Activated T-cell treated with anti-CD3 and anti-CD28 coated beads, Interleukin-2, amount 50 U/mL, for 72 hours (primary cell): ENCODE measurements at places on chromosomes 6 and 20.

GRCh38 chr20:21019468-21019813 lies 86.7 kb downstream of the LINC00237 start:
- DNase-seq = no peak

DNA sequence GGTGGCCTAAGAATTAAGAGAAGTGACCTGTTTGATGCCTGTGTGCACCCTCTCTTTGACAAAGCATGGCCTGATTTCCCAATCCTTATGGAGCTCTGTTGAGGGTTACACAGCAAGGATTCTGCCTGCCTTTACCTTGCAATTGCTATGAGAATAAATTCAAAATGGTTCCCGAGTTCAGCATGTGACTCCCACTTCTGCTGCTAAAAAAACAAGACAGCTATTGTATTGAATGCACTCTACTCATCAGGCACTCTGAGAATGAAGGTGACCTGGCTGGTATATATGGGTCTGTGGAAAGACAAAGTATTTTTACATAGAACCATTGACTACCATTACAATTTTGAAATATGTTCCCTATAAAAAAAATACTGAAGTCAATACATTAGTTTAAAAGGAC lies 190.3 kb downstream of the ATXN1 start:
- no peak for DNase-seq

- no peak for DNase-seq
Observed at GRCh38 chr6:7185561-7185960, 77.8 kb downstream of the RREB1 start.

GRCh38 chr20:7943891-7944290 lies 3.6 kb upstream of the HAO1 start:
- DNase-seq = no peak

GRCh38 chr20:25288291-25289181 lies 40.7 kb downstream of the PYGB start:
- DNase-seq = no peak

- no peak for DNase-seq
Observed at GRCh38 chr20:17616480-17617211, 46.8 kb downstream of the DSTN start.

DNA sequence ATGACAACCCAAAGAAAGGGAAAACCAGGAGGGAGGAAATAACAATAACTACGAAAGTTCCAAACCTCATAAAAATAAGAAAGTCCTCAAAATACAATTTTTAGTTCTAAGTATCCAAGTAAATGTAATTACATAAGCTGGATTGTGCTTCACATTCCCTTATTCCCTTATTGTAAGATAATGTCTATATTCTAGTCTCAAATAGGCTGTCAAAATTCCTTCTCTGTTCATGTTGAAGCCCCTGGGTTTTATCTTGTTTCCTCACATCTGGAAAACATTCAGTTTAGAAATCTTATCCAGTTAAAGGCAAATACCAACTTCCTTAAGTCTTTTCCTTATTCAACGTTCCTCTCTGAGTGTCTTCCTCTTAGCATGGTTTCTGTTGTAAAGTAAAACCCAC lies 282.3 kb downstream of the CD109 start:
- DNase-seq = no peak

- no peak for DNase-seq
Observed at GRCh38 chr20:37397076-37397953, 51.4 kb downstream of the SRC start.

DNA sequence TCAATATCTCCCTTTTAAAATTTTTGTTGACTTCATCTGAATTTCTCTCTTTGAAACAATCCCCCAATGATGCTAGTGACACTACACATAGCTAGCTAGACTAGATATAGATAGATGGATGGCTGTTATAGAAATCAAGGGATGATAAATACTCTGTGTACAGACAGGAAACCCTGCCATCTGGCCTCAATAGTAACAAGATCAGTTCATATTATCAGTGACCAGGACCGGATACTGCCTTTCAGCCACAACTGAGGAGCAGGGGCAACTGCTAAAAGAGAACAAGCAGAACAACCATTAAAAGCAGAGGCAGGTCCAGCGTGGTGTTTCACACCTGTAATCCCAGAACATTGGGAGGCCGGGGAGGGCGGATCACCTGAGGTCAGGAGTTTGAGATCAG lies 118.3 kb upstream of the FAM184A start:
- no peak for DNase-seq

- DNase-seq = no peak
Observed at GRCh38 chr6:168078175-168078942, 653 bp downstream of the FRMD1 start.

DNA sequence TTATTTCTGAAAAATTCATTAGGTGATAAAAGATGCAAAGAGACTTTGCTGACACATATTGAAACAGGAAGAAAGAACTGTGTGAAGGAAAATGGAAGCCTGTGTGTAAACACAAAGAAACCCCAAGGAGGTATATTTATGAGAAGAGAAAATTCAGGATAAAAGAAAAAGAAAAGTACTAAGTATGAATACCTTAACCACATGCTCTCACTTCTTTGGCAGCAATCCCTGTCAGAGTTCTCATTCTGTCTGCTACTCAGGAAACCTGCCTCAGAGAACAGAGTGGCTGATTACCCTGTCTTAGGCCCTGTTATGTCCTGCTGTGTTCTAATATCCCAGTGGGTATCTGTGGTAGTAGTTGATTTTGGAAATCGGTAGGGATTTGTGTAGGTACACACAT lies 457.9 kb downstream of the TBC1D32 start:
- DNase-seq = no peak

- no peak for DNase-seq
Observed at GRCh38 chr20:41956338-41957074, 338.3 kb upstream of the CHD6 start.

DNA sequence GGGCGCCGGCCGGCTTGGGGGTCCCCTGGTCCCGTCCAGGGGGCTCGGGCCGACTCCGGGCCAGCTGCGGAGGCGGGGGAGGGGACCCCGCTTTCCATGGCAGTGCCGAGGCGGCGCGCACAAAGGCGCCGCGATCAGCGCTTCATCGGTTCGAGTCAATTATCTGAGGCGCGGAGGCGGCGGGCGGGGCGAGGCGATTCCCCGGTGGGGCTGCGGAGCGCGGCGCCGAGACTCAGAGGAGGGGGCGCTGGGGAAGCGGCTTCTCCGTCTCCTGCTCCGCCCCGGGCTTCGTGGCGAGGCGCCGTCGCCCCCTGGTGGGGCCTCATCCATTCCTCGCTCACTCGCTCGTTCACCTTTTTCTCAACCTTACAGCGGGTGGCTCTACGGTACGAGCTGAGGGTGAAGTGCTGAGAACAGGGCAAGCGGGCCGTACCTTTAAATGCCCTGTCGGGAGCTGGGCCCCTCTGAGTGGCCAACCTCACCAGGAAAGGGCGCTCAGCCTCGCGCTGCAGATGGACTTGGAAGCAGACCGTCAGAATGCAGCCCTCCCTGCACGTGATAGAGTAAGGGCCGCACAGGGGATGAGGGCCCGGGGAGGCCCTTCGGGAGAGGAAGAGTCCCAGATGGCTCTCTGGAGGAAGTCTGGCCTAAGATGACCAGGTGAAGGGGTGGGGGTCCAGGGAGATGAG lies 39.9 kb downstream of the SLC52A3 start:
- peak; percentile 72 for DNase-seq

DNA sequence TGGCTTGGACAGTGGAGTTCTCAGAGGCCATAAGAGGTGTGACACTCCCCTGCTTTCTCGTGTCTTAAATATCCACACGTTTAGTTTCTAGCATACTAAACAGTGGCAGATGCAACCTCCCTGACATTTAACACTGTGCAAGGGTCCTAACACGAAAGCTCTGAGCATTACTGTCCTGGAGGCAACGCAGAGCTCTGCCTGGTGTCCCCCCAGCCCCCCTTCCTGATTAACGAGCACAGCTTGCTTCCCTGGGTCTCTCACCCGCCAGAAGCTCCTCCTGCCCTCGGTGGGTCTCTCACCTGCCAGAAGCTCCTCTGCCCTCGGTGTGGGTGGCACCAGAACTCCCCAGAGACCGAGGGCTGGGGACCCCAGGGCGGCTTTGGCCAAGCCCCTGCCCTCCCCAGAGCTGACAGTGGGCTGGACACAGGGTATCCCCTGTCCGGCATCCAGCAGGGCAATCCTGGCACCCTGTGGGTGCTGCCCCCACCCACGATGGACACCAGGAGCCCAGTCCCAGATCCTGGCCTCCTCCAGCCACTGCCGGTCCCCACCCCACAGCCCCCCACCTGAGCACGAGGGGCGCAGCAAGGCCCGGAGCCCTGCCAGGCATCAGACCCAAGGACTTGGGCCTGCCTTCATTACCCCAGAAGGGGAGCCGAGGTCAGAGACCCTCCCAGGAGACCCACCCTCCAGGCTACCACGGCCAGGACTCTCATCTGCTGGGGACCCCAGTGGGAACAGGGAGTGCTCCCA lies 12.4 kb upstream of the KCNQ2 start:
- no peak for DNase-seq

- DNase-seq = no peak
Observed at GRCh38 chr6:46638650-46639049, 14.0 kb downstream of the CYP39A1 start.
